ENCODE measurements at places on chromosomes 5 and 9. TPM values are rescaled to one million over a fixed set of nuclear protein-coding genes. Genes with fewer than 3 reads are reported as not detected.

The IGFBPL1 gene
- 590 TPM for total RNA-seq

The BARHL1 gene
- total RNA-seq: not detected

The SHISAL2B gene
- total RNA-seq: not detected

The KIF4B gene
- not detected for total RNA-seq

DNA sequence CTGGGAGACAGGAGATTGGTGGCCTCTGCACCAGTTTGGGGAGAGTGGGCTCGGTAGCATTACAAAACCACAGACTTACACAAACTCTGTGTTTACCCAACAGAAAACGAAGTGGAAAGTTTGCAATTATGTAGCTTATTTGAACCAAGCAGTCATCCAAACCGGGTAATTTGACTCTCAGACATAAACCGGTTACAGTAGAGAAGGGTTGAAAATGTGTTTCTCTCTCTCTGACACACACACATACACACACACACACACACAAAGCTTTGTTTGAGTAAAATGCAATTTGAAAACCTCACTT is 97.1 kb upstream of the ZNF608 start:
- no peak for DNase-seq

DNA sequence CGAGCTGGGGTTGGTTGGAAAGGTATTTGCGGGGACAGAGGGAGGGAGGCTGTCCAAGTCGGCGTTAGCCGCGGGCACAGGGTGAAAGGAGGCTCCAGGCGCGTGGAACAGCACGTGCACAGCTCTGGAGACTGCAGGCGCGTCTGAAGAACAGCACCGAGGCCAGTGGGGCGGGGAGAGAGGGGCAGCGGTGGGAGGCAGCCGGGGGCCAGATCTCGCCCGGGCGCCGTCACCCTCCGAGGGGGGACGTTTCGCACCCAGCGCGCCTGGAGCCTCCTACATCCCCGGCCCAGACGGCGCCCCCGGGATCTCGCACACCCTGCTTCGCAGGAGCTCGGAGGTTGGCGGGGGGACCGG is 79.6 kb downstream of the NTNG2 start:
- no peak for DNase-seq

GRCh38 chr9:7095058-7095457 is 337.3 kb downstream of the KDM4C start:
- DNase-seq: no peak

DNA sequence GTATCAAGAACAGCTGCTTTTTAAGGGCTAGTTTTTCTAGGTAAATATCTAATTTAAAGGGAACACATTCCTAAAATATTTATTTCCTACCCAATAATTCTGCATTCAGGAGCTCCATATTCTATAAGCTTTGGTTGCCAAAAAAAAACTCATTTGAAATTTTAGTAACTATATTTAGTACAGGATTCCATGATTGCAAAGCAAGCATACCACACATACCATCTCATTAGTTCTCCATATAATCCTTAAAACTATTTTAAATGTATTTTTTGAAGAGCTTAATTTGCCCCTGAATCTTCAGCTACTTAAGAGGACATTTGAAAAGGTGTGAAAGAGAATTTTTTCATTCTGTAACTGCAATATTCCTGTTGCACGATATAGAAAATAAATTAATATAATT is 877.0 kb downstream of the NR2F1-AS1 start:
- no peak for DNase-seq

- peak; percentile 16 for DNase-seq
Measured at GRCh38 chr9:89878003-89878411, 273.2 kb downstream of the GADD45G start.
